ENCODE measurements at places on chromosomes 16 and 17.
A peak's percentile ranks its signal among the peaks of the same experiment; 100 is the strongest.

DNA sequence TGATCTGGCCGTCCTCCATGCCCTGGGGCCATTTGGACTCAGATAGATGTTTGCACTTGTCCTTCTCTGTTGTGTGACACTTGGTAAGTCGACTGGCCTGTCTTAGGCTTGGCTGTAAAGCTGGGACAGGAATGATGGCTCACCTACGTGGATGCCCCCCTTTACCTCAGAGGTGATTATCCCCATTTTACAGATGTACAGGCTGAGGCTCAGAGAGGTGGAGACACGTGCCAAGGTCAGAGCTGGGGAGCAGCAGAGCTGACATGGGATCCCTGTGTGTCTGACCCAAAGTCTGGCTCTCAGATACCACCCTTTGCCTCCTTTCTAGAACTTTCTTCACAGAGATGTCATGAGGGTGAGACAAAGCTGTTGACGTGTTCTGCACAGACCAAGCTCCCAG lies 71.3 kb upstream of the CIBAR2 start:
- no peak for DNase-seq

DNA sequence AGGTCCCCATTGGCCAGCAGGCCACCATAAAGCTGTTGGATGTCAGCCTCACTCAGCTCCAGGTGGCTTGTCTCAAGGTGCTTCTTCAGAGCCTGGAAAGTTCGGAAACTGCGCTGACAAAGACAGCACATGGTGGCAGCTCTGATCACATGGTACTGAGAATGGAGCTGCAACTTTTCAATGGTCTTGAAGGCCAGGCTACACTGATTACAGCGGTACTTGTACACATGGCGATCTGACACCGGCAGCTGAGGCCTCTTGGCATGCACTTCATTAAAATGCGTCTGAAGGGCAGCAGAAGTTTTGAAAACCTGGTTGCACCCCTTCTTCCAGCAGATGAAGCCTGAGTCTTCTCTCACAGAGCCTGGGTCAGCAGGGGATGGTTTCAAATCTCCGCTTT lies 249.7 kb downstream of the ZFHX3 start:
- no peak for DNase-seq

DNA sequence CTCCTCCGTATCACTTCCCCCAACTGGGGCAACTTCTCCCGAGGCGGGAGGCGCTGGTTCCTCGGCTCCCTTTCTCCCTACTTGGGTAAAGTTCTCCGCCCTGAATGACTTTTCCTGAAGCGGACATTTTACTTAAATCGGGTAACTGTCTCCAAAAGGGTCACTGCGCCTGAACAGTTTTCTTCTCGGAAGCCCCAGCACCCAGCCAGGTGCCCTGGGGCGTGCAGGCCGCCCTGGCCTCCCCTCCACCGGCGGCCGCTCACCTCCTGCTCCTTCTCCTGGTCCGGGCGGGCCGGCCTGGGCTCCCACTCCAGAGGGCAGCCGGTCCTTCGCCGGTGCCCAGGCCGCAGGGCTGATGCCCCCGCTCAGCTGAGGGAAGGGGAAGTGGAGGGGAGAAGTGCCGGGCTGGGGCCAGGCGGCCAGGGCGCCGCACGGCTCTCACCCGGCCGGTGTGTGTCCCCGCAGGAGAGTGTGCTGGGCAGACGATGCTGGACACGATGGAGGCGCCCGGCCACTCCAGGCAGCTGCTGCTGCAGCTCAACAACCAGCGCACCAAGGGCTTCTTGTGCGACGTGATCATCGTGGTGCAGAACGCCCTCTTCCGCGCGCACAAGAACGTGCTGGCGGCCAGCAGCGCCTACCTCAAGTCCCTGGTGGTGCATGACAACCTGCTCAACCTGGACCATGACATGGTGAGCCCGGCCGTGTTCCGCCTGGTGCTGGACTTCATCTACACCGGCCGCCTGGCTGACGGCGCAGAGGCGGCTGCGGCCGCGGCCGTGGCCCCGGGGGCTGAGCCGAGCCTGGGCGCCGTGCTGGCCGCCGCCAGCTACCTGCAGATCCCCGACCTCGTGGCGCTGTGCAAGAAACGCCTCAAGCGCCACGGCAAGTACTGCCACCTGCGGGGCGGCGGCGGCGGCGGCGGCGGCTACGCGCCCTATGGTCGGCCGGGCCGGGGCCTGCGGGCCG lies 1.6 kb downstream of the HIC1 start:
- DNase-seq = no peak

GRCh38 chr17:12911239-12911638 lies 106.6 kb downstream of the ELAC2 start:
- peak; percentile 11 for DNase-seq

DNA sequence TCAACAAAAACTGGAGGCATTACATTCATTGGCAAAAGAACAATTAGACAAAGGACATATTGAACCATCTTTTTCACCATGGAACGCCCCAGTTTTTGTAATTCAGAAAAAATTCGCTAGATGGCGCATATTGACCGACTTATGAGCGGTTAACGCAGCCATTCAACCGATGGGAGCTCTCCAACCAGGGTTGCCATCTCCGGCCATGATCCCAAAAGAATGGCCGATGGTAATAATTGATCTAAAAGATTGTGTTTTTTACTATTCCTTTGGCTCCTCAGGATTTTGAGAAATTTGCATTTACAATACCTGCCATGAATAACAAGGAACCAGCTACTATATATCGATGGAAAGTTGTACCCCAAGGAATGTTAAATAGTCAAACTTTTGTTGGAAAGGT lies 21.4 kb downstream of the ALOX15B start:
- peak; percentile 50 for DNase-seq

DNA sequence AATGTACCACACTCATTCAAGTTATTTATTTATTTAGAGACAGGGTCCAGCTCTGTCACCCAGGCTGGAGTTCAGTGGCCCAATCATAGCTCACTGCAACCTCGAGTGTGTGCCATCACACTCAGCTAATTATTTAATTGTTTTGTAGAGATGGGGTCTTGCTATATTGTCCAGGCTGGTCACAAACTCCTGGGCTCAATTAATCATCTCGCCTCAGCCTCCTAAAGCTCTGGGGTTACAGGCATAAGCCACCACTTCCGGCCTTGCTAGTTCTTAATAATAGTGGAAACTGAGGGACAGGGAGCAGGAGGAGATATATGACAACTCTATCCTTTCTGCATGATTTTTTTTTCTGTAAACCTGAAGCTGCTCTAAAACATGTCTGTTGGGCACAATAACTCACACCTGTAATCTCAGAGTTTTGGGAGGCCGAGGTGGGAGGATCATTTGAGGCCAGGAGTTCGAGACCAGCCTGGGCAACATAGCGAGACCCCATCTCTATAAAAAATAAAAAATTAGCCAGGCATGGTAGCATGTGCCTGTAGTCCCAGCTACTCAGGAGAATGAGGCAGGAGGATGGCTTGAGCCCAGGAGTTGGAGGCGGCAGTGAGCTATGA lies 11.7 kb upstream of the EXOC7 start:
- DNase-seq = no peak

GRCh38 chr17:30292286-30292858 lies 628 bp upstream of the BLMH start:
- no peak for DNase-seq

- DNase-seq = no peak
Observed at GRCh38 chr17:72724267-72724666, 368.2 kb downstream of the SLC39A11 start.

DNA sequence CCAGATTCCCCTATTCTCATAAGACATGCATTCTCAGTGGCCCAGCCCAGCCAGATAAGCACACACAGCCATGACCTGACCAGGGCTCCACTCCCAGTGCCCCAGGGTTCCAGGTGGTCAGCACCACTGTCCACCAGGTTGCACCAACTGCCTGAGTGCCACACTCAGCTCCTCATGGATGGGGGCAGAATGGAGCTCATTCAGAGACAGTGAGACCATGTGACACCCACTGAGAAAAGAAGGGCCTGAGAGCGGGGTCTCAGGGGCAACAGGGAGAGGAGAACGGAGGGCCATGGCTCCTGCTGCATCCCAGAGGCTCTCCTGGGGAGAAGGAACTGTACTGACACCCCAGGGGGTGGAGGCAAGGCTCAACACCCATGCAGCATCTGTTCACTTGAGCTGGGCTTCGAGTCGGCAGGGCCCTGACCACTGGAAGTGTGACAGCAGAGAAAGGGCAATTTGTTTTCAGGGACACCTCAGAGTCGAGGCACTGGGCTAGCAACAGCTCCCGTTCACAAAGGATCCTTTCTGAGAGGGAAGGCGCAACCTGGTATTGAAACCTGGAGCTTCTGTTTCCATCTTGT lies 18.7 kb upstream of the SLC38A8 start:
- no peak for DNase-seq

Data from NCI-H1048 (cell line).